Large intestine (tissue), 12 donors: ENCODE measurements at places on chromosomes 11 and 22.

DNA sequence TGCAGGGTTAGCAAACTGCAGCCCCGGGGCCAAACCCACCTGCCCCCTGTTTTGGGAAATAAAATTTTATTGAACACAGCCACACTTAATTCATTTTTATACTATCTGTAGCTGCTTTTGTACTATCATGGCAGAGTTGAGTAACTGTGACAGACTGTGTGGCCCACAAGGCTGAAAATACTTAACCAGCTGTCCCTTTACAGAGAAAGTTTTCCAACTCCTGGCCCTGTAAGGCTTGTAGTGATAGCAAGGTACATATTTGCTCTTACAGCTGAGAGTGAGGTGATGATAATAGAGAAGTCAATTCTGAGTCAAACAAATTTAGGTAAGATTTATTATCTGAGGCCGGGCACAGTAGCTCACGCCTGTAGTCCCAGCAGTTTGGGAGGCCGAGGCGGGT, 87.4 kb upstream of the SLC6A5 start:
- DNase-seq, result no peak

DNA sequence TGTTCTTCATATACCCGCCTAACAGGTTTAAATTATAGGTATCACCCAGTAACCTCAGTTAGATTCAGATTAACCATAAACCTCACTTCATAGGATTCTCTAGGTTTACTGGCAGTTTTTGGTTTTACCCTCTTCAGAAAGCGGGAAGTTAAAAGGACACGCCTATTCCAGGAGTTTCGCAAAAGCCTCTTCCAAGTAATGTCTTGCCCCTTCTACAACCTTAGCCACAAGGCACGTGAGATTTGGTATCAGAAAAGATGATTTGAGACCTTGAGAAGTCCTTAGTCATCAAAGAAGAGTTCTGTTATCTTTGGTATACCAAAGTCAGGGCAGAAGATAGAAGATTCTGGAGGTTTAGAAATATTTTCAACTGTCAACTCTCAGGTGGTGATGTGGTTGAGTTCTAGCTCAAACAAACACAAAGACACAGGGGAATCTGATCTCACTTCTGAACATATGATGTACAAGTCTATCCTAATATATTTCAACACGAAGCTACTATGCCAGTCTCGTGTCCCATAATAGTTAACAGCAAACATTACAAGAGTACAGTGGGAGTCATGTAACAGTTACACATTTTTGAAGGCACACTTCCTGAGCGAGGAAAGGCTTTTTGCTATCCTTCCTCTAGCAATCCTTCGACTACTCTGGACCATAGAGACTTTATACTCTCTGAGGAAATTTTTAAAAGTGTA, 103.5 kb downstream of the USP35 start:
- no peak for DNase-seq

GRCh38 chr11:11937957-11938356, 70.5 kb downstream of the DKK3 start:
- no peak for DNase-seq

- no peak for DNase-seq
Measured at GRCh38 chr11:65954771-65955170, 6.8 kb upstream of the SART1 start.

- DNase-seq, result no peak
Measured at GRCh38 chr11:73055655-73056354, 86.3 kb downstream of the FCHSD2 start.

- DNase-seq, result no peak
Measured at GRCh38 chr22:23775779-23776375, 3.2 kb downstream of the MMP11 start.

- DNase-seq, result no peak
Measured at GRCh38 chr11:134678744-134679143, 266.7 kb upstream of the B3GAT1 start.

DNA sequence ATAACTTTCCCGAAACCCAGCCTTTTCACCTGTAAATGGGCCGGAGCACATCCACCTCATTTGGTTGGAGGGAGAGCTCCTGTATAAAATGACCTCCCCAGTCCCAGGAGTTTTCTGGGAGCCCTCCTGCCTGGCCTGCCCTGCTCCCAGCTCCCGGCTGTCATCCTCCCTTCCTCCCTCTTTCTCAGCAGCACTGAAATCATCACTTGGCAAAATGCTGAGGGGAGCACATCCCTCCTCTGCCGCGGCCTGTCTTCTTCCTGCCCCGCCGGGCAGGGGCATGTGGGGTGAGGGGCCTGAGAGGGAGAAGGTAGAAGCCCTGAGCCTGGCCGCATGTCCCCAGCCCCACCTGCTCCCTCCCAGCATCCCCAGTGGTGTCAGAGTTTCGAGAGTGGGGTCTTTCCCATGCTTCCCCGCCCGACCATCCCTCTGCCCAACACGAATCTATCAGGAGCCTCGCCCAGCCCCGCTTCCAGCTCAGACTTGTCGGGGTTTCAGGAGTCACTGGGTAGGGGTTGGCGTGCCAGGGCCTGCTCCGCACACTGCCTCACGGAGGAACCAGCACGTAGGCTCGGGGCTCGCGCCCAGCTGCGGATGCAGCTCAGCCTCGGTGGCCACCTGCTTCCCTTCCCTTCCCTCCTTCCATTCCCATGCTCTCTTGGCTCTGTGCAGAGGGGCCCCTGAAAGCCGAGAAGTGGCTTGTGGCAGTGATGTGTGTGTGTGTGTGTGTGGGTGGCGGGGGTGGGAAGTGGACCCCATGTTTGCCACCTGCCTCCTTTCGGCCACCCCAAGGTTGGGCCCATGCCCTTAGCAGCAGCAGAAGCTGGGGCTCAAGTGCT, 37.1 kb downstream of the NECTIN1 start:
- DNase-seq, result no peak

DNA sequence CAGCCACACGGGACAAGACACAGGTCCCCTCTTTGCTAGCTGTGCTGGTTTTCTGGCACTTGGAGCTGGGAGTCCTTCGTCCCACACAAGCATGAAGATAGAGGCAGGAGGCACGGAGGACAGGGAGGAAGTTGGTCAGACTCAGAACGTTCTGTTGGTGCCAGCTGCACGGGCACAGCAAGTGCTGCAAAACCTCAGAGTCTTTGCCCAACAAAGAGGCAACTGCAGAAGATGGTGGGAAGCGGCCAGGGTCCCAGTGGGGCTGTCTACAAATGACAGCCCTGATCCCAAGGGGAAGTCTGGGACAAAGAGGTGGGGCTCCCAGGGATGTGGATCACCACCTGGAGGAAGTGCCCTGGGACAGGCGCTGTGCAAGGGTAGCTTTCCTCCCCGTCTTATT, 9.4 kb upstream of the OSM start:
- no peak for DNase-seq

DNA sequence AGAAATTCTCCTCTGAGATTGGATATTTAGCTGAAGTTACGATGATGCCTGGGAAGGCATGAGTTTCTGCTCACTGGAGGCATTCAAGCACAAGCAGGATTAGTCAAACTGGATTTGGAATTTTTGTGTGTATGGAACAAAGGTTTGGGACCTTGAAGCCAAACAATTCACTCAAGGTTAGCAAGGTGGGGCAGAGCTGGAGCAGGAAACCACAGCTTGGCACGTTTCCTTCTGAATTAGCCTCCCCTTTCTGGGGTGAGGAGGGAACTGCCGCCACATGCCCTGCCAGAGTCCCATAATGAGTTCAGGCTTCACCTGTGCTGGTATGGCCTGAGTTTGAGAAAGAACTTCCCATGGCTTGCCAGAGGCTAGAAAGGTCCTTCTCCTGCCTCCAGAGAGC, 50.9 kb upstream of the RRAS2 start:
- DNase-seq, result no peak
